Endodermal cell (in vitro differentiated cells): ENCODE measurements at places on chromosomes 12 and 14. TPM values are rescaled to one million over a fixed set of nuclear protein-coding genes. Genes with fewer than 3 reads are reported as not detected.

The PGF gene
- 3.0 to 7.9 TPM (median 7.6 TPM) in 3 replicates for total RNA-seq

GRCh38 chr12:82325540-82326336 lies 32.4 kb downstream of the CCDC59 start:
- no peak overlapping the region for H3K4me3 ChIP-seq
- H3K27me3 ChIP-seq: no peaks in the 10 kb centered on the region
- H3K4me1 ChIP-seq: no peaks in the 10 kb centered on the region
- DNase-seq: no peak

GRCh38 chr12:50195832-50196231 lies 28.7 kb upstream of the CERS5 start:
- H3K36me3 ChIP-seq: peaks cover 59% of the 10 kb centered on the region
- no peaks in the 10 kb centered on the region for H3K27me3 ChIP-seq
- no peak overlapping the region for H3K4me3 ChIP-seq
- H3K27ac ChIP-seq: no peak overlapping the region

GRCh38 chr12:34292736-34293625 lies 270.7 kb downstream of the ALG10 start:
- no peak for DNase-seq
- no peaks in the 10 kb centered on the region for H3K4me1 ChIP-seq
- no peaks in the 10 kb centered on the region for H3K36me3 ChIP-seq
- H3K27me3 ChIP-seq: no peaks in the 10 kb centered on the region

GRCh38 chr12:48235796-48236333 lies 32.8 kb upstream of the OR10AD1 start:
- DNase-seq: no peak
- H3K36me3 ChIP-seq: no peaks in the 10 kb centered on the region
- no peaks in the 10 kb centered on the region for H3K27me3 ChIP-seq
- no peaks in the 10 kb centered on the region for H3K4me1 ChIP-seq
